ENCODE measurements at places on chromosomes 3 and 15. TPM values are rescaled to one million over a fixed set of nuclear protein-coding genes. Genes with fewer than 3 reads are reported as not detected.

DNA sequence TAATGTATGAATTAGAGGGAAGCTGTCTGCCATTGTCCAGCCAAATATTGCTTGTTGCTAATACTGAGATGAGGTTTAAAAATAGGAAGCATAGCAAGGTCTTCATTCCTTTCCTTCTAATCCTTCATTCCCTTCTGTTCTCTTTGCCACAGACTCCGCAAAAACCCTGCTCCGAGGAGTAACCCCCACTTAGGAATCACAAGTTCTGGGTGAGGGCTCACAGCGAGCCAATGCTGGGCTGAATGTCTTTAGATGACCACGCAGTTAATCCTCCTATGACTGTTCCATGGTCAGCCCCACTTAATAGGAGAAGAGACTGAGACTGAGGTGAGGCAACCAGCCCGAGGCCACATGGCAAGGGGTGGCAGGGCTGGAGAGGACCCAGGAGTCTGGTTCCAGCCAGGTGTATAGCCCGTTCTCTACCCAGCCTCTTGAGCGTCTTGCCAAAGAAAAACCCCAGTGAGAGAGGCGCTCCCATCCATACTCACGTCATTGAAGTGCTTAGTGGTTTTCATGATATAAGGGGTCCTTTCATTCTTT, 44.9 kb upstream of the CTSH start:
- peak overlapping the region; percentile 58 for H3K27ac ChIP-seq
- no peak overlapping the region for H3K4me3 ChIP-seq
- no peaks in the 10 kb centered on the region for H3K27me3 ChIP-seq
- peaks cover 15% of the 10 kb centered on the region for H3K4me1 ChIP-seq

- DNase-seq, result peak; percentile 87
- H3K36me3 ChIP-seq, result no peaks in the 10 kb centered on the region
- no peak within 1 kb of the TSS for H3K27ac ChIP-seq
- H3K4me1 ChIP-seq, result peaks cover 16% of the 10 kb centered on the region
- H3K27me3 ChIP-seq, result no peaks in the 10 kb centered on the region
- H3K4me3 ChIP-seq, result peak within 1 kb of the TSS; percentile 68
Measured at GRCh38 chr3:12158387-12159226, at the start of gene TIMP4. TIMP4 (minus strand) TSS chr3:12158912; CDS start chr3:12158840, 72 bp downstream.

- no peak overlapping the region for H3K4me3 ChIP-seq
- no peaks in the 10 kb centered on the region for H3K27me3 ChIP-seq
- no peaks in the 10 kb centered on the region for H3K36me3 ChIP-seq
- H3K4me1 ChIP-seq, result no peaks in the 10 kb centered on the region
Measured at GRCh38 chr3:2567451-2567850, 468.8 kb downstream of the CNTN4 start.

DNA sequence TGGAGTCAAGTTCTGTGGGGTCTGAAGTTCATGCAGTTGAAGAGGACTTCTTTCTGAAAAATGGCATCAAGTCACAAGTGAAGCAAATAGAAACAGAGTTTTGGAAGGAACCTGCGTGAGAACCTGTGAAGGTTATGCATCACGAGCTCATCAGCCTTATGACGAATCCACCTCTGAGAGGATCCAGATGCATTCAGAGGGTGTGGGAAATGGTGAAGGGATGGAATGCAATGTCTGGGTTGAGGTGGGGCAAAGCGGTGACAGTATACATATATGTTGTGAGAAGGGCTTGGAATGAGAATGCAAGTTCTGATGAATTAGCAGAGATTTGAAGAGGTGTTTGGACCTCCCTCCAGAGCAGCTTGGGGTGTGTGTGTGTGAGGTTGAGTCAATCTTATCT, 382.1 kb upstream of the TBL1XR1 start:
- H3K4me1 ChIP-seq, result peaks cover 7% of the 10 kb centered on the region
- H3K27me3 ChIP-seq, result no peaks in the 10 kb centered on the region
- DNase-seq, result no peak
- no peaks in the 10 kb centered on the region for H3K36me3 ChIP-seq
- no peak overlapping the region for H3K4me3 ChIP-seq

- no peaks in the 10 kb centered on the region for H3K27me3 ChIP-seq
- DNase-seq, result no peak
- no peak overlapping the region for H3K27ac ChIP-seq
- H3K36me3 ChIP-seq, result no peaks in the 10 kb centered on the region
Measured at GRCh38 chr3:143567823-143568222, 280.4 kb downstream of the SLC9A9 start.

DNA sequence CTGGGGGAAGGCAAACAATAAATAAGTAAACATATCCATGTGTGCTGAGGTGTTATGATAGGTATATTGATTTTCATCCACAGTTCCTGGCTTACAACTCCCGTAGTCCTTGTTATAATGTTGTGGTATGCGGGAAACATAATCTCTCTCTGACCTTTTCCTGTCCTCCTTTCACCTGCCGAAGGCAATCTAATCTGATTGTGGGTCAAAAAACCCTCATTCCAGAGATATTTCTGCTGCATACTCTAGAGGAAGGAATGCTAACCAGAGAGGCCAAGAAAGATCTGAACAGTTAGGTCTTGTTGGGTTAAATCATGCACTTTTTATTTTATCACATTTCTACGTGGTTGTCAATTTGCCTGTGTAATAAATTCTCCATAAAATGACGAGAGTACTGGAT, 383.6 kb upstream of the SEMA6D start:
- no peak overlapping the region for H3K4me3 ChIP-seq
- H3K4me1 ChIP-seq, result no peaks in the 10 kb centered on the region
- H3K36me3 ChIP-seq, result no peaks in the 10 kb centered on the region
- no peaks in the 10 kb centered on the region for H3K27me3 ChIP-seq
- no peak for DNase-seq

- no peak for DNase-seq
- no peak overlapping the region for H3K4me3 ChIP-seq
- peaks cover 21% of the 10 kb centered on the region for H3K36me3 ChIP-seq
- H3K27ac ChIP-seq, result no peak overlapping the region
Measured at GRCh38 chr3:182895513-182896112, 84.7 kb downstream of the DCUN1D1 start.

- H3K4me1 ChIP-seq, result peaks cover 7% of the 10 kb centered on the region
- no peak overlapping the region for H3K4me3 ChIP-seq
- H3K27me3 ChIP-seq, result no peaks in the 10 kb centered on the region
- no peak overlapping the region for H3K27ac ChIP-seq
- H3K36me3 ChIP-seq, result peaks cover 33% of the 10 kb centered on the region
- no peak for DNase-seq
Measured at GRCh38 chr15:98943051-98943508, 64.5 kb downstream of the PGPEP1L start.

- DNase-seq, result no peak
- no peaks in the 10 kb centered on the region for H3K4me1 ChIP-seq
- no peak overlapping the region for H3K4me3 ChIP-seq
- no peaks in the 10 kb centered on the region for H3K36me3 ChIP-seq
- H3K27me3 ChIP-seq, result no peaks in the 10 kb centered on the region
Measured at GRCh38 chr3:454986-455385, 258.4 kb downstream of the CHL1 start.

- DNase-seq, result no peak
- no peak overlapping the region for H3K27ac ChIP-seq
- H3K4me1 ChIP-seq, result peaks cover 9% of the 10 kb centered on the region
- peak overlapping the region; percentile 11 for H3K4me3 ChIP-seq
Measured at GRCh38 chr3:16550305-16550675, 36.8 kb upstream of the RFTN1 start.

DNA sequence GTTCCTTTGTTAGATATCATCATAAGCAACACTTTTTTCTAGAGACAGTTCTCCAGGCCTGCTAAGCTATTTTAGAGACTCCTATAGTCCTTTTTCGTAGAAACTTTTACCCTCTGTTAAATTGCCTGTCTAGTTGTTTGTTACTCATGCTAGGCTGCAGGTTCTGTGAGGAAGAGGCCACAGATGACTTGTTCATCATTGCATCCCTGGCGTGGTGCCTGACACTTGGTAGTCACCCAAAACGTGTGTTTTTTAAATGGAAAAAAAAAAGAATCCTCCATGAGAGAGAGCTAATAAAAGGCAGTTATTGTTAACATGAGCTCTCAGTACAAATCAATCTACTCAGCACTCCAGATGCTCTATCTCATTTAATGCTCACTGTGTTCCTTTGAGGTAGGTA, 35.1 kb downstream of the CCDC54 start:
- no peak overlapping the region for H3K27ac ChIP-seq
- no peak overlapping the region for H3K4me3 ChIP-seq
- no peaks in the 10 kb centered on the region for H3K4me1 ChIP-seq

ECT2 gene
- 21.8 TPM for total RNA-seq

DNA sequence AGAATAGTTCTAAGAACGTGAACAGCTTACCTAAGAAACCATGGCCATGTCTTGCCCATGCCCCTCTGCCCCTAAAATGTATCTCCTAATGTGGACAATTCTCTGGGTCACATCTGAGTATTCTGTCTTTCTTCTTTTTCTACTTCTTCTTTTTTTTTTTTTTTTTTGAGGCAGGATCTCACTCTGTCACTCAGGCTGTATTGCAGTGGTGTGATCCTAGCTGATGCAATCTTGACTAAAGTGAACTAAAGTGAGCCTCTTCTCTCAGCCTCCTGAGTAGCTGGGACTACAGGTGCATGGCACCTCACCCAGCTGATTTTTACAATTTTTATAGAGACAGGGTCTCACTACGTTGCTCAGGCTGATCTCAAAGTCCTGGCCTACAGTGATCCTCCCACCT, 204.8 kb upstream of the ZPLD1 start:
- H3K36me3 ChIP-seq, result no peaks in the 10 kb centered on the region
- H3K4me1 ChIP-seq, result no peaks in the 10 kb centered on the region
- no peak overlapping the region for H3K27ac ChIP-seq
- no peak for DNase-seq
- H3K4me3 ChIP-seq, result no peak overlapping the region

DNA sequence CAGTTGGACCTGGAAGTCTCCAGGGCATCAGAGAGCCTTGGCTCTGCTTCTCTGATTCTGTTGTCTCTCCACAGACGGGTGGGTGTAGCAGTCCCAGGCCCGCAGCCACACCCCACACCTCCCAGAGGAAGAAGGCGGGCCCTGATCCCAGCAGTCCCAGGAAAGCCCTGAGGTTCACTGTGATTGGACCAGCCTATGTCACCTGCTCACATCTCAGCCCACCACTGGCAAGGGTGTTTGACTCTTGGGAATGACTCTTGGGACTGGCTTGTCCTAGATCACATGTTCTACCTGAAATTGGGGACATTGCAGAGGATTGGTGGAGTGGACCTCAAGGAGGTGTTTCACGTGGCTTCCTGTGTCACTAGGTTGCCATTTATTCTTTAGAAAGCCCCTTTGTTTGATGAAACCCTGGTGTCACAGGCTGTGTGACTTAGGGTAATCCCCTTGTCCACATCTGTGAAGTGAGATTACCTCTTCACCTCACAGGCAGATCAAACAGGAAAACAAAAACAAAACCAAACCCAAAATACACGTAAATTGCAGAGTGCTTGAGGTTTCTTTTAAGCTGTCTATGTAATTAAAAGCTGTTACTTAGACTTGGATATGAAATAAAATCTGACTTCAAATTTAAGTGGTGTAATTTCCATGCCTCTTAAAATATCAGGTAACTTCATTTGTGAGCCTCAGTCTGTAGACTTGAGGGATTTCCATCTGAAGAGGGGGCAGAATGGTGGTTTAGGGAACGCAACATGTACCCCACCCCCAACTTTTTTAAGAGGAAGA, 26.7 kb downstream of the FLNB start:
- no peak overlapping the region for H3K4me3 ChIP-seq
- peak overlapping the region; percentile 77 for H3K27ac ChIP-seq
- no peaks in the 10 kb centered on the region for H3K36me3 ChIP-seq

DNA sequence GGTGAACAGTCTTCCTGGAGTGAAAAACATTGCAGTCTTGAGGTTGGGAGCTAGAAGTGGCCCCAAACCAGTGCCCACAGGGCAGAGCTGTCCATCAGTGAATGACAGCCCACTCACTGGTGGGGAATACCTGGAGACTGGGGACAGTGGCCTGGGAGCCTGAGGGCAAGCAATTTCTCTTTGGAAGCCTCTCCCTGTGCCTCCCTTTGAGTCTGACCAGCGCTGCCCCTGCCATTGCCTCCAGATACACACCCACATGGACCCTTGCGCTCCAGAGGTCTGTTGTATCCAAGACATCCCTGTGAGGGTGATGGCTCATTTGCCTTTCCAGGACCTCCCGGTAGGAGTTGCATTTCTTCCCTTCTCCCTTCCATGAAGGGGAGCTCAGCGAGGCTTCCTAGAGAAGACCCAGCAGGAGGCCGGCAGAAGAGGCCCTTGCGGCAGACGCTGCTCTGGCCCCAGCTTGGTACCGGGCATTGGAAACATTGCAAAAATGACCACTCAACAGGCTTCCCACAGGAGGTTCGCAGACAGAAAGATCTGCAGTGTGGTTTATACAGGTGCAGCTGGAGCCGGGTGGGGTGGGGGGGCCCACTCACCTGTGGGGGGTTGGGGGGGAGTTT, 38.5 kb downstream of the KLF13 start:
- H3K27me3 ChIP-seq, result no peaks in the 10 kb centered on the region
- H3K36me3 ChIP-seq, result no peaks in the 10 kb centered on the region
- peaks cover 10% of the 10 kb centered on the region for H3K4me1 ChIP-seq
- DNase-seq, result peak; percentile 3
- no peak overlapping the region for H3K4me3 ChIP-seq
- H3K27ac ChIP-seq, result no peak overlapping the region

MYNN gene
- 22.1 TPM for total RNA-seq

All from osteoblast (primary cell).